Common myeloid progenitor, CD34-positive (primary cell): ENCODE measurements at places on chromosomes 3 and 15.

DNA sequence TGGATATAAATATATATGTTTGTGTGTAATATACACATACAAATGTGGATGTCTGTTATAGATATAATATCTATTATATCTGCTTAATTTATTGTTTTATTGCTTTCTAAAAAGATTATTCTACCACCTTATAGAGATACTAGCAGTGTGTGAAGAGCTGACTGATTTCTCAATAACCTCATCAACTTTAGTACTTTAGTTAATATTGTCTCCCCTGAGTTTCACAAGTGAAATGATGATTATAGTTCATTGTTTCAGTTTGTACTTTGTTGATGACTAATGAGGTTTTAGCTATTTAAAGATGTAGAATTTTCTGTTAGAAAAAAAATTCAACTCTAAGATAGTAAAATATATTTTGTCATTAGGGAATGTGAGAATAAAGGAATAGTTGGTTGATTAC lies 11.4 kb downstream of the RSRC1 start:
- no peak for DNase-seq

GRCh38 chr3:72487946-72488737 lies 360.1 kb downstream of the SHQ1 start:
- no peak for DNase-seq

DNA sequence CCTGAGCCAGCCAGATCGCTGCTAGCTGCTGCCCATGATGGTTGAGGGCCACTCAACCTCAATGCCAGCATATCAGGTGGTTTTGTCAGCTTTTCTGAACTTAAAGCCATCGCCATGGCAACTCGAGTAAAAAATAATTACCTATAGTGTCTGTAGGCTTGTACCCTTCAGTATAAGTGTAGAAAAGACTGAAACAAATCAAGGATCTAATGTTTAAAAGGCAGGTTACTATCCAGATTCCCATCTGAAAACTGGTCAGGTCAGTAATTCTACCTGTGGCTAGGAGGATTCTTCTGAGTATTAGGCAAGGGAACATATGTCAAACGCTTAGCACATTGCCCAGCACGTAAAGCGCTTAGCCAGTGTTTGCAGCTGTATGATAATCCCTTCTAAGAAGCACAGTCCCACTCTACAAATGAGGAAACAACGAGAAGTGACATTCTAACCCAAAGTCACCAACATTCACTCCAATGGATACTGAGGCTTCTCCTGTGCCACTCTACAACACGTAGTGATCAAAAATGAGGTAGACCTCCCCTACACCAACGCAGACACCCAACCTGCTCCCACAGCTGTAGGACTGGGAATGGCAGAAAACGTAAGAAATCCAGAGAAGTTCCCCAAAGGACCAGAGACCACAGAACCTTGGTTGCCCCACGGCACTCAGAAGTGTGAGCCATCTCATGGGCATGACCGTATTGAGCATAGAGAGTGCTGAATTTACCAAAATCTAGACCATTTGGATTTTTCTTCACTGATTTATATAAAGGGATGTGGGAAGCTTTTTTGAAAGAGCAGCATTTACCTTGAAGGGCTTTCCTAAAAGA lies 55.3 kb downstream of the SLTM start:
- DNase-seq, result no peak

DNA sequence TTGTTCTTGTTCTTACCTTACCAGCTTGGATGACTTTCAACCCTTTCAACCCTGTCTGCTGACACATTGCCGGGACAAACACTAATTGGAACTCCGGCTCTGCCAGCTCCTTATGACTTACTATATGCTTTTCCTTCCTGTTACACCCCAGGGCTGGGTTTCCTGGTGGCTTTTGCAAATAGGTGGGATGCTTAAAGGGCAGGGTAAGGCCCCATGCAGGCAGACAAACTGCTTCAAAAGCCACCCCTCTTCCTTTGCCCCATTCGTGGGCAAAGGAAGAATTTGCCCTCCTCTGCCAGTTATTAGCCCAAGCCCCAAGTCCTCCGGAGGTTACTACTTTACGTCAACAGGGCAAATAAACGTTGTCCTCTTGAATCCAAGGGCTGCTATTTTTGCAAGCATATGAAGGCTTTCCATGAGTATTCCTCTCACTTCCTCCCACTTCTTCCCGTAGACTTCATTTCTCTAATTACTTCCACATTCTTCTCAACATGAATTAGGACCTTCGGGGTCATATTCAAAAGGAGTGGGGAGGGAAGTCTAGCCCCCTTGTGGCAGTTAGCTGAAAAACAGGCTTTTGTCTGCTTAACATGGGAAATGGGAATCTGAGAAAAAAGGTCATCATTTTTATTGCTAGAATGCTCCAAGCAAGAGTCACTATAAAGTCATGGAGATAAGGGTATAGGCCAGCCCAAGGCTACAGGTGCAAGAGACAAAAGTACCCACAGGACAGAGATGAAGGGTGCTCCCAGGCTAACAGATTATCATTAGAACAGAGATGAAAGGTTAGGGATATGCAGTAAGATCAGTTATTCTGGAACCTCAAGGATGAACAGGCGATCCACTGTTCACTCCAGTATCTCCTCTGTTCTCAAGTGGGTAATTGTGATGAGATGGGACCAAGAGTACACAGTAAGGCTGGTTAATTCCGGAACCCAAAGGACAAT lies 56.3 kb upstream of the FSTL1 start:
- DNase-seq, result peak; percentile 70

DNA sequence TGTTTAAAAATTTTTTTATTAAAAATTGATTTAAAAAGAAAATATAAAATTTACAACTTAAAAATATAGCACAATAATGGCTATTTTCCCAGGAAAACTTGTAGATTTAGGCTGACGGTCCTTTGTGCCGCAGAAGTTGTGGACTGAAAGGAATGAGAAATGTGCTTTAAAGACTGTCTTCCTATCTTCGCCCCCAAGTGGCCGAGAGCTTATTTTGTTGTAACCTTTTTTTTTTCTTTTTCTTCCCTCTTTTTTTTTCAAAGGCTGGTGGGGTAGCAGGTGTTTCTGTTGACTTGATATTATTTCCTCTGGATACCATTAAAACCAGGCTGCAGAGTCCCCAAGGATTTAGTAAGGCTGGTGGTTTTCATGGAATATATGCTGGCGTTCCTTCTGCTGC lies 15.5 kb downstream of the SLC25A26 start:
- peak; percentile 33 for DNase-seq

- DNase-seq, result no peak
These were observed 365.1 kb upstream of the LMCD1 start for GRCh38 chr3:8136553-8136952.

- DNase-seq, result no peak
These were observed 20.9 kb downstream of the AMOTL2 start for GRCh38 chr3:134353171-134353825.

GRCh38 chr3:134333522-134334181 lies 40.6 kb downstream of the AMOTL2 start:
- DNase-seq, result no peak

GRCh38 chr15:71547011-71547410 lies 263.3 kb upstream of the NR2E3 start:
- DNase-seq, result no peak

DNA sequence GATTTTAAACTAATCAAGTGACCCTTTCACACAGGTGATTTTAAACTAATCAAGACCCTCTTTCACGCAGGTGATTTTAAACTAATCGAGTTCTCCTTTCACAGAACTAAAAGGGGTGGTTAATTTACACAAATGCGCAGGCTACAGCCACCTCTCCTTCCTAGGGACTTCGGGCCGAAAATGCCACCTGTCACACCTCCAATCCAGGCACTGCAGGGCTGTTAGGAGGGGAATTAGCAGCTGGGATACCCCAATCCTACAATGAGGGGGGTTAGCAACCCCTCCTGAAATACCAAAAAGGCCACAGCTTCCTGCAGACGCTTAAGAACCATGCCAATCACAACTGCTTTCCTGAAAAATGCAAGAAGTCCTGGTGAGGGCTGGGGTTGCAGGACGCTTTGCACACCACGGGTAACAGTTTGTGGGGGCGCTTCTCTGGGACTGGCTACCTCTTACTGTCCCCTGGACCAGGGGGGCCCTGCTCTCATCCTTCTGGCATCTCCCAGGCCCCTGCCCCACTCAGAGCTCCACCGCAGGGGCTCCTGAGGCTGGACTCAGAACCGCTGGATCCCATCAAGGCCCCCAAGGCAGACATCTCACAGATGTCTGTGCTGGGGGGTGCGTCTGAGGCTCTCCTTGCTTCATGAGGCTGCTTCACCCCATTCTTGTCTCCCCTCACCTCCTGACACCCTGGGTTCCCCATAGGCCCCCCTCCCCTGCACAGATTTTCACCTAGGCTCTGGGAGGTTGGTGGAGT lies 145.9 kb downstream of the OR4M2 start:
- DNase-seq, result no peak

DNA sequence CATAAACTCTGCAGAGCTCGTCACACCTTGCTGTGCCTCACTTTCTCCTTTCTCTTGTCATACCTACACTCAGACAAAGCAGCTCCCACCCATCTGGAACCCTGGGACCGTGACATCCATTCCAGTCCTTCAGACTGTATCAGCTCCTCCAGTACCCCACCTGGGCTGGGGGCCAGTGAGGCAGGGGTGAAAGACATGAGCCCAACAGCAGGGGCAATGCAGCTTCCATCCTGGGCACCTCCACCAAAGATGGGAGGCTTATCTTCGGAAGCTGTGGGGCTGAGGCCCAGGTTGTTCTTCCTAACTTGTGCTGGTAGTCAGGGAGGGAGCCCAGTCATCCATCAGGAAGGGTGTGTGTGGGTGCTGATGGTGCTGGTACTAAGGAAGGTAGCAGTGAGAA lies 109.2 kb downstream of the EEFSEC start:
- no peak for DNase-seq

DNA sequence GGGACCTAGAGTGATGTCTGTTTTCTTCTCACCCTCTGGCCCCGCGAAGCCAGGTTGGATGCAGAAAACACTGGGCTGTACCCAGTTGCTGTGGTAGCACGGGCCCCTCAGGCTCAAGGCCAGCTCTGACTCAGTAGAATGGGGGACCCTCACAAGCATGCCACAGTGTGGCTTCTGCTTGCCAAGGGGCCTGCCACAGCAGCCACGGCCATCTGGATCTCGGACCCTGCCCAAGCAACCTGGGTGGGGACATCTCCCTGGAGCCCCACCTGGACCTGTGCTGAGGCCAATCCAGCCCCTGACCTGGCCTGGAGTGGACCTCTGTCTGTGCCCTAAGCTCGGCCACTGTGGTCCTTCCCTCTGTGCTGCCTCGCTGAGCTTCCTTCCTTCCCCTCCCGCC lies 59.0 kb downstream of the MGLL start:
- no peak for DNase-seq
